HT-29 (cell line): ENCODE measurements at places on chromosomes 5 and 9. TPM values are rescaled to one million over a fixed set of nuclear protein-coding genes. Genes with fewer than 3 reads are reported as not detected.

DNA sequence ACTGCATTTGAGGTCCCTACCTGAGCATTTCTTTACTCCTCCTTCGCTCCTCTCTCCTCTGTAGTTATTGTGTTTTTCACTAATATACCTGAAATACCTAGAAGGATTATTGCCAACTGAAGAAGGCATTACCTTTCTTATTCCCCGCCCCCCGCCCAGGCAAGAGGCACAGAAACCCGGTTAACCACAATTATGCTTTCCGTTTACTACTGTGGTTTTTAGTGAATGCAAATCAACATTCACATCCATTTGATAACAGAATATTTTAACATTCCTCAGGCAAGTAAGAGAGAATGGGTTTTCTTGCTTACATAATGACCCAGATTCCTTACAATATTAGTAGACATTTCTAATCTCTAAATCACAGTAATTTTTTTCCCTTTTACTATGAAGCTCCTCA lies 136.9 kb downstream of the PCSK5 start:
- DNase-seq, result no peak

DNA sequence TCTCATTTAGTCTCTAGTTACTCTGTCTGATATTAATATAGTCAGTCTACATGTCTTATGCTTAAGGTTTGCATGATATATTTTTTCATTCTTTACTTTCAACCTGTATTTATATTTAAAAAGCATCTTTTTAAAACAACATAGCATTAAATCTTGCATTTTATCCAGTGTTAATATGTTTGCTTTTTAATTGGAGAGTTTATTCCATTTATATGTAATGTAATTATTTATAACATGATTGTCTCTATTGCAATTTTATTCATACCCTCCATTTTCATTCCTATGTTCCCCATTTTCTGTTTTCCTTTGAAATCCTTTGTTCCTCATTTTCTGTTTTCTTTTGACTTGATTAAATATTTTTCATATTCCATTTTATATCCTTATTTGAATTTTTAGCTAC lies 13.3 kb downstream of the PCDHB15 start:
- no peak for DNase-seq

DNA sequence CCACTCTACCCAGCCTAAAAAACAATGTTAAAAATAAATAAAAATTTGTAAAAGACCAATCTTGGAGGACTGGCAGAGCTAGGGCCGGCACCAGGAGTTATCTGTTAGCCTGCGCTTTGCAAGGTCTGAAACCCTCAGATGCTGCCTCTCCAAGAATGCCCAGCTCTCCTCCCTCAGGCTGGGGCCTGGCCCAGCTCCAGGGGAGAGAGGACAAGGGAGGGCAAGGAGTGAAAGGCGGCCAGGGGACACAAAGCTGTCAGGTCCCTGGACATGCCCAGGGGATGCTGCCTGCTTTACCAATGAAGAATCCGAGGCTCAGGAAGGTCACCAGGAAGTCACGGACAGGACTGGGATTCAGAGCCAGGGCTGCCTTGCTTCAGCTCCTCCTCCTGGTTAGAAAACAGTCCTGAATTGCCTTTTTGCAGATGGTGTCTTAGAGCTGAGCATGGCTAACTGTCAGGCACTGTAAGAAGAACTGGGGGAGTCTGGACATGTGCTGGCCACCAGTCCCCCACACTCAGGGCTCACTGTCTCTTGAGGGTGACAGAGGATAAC lies 5.5 kb upstream of the N4BP3 start:
- peak; percentile 17 for DNase-seq

DNA sequence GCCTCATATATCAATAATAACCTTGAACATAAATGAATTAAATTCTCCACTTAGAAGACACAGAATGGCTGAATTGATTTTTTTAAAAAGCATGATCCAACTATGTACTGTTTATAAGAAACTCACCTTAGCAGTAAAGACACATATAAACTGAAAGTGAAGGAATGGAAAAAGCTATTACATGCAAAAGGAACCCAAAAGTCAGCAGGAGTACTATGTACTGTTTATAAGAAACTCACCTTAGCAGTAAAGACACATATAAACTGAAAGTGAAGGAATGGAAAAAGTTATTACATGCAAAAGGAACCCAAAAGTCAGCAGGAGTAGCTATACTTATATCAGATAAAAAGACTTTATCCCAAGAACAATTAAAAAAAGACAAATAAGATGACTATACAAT lies 204.8 kb downstream of the TMEM161B start:
- no peak for DNase-seq

GRCh38 chr5:173329491-173330337 lies 1.5 kb upstream of the STC2 start:
- no peak for DNase-seq

GRCh38 chr9:35140093-35140492 lies 21.7 kb upstream of the UNC13B start:
- no peak for DNase-seq

GRCh38 chr9:98449871-98450270 lies 194.4 kb upstream of the TBC1D2 start:
- no peak for DNase-seq

GRCh38 chr5:136811551-136811950 lies 446.2 kb upstream of the TRPC7 start:
- no peak for DNase-seq

DNA sequence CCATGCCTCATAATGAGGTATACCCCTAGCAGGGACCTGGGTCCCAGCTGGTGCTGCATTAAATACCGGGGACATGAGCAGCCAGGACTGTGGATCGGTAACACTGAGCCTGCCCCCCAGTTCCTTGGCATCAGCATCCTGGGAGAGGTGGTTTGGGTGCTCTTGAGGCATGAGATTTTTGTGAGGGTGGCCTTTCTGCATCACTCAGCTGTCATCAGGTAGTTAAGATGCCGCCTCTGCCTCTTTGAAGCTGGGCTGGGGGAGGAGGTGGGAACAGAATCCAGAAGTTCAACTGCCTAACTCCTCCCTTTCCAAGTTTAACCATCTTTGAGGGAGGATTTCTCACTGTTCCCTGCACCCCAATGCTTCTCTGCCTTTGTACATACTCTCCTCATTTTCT lies 112.7 kb downstream of the PDZD2 start:
- DNase-seq, result no peak

DNA sequence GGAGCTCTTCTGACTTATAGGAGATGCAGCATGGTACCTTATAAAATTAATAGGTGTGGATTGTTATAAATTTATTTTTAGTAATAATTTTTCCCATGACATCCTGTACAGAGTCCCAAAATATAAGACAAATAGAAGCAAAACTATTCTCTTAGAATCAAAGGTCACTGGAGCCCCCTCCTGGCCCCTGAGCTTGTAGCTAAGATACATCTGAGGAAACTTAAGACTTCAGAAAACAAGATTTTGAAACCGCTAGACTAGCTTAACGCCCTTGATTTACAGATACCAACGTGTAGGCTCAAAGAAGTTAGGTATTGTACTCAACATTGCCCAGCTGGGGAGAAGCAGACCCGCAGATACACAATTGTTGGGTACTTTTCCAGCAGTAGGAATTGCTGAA lies 45.7 kb upstream of the KCNN2 start:
- DNase-seq, result no peak

DNA sequence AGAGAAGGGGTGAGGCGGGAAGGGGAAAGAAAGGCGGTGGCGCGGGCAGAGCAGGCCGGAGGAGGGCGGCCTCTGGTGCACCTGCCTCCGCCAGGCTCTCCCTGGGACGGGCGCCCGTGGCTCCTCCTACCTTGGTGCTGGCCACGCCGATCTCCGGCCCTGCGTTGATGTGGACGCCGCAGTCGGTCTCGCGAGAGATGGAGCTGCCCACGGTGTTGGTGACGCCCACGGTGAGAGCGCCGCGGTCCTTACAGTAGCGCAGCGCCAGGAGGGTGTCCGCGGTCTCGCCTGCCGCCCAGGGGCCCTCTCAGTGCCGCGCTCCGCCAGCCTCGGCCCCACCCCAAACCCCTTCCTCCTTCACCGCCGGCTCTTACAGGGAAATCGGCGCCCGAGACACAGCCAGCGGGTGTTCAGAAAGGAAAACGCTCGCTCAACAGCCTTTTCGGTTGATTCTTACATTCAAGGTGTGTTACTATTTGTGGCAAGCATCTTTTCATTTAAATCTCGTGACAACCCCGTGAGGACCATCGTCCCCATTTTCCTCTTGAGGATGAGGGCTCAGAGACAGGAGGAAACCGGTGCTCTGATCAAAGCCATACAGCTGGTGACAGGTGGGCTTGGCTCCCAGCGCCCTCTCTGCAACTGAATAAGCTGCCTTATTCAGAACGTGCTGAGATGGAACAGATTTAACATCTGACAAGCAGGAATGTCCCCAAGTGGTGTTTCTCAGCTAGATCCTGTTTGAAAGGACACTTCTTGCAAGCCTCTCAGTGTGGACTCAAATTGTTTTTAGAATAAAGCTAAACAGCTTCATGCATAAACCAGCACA lies 22.0 kb upstream of the MAPK9 start:
- DNase-seq, result peak; percentile 89

NAA35 gene
- 16.6 and 18.7 TPM in 2 replicates for total RNA-seq

MCC gene
- not detected in 2 replicates for total RNA-seq

TMEM232 gene
- total RNA-seq, result 0.10 and 0.94 TPM in 2 replicates

TRIM14 gene
- 31.2 and 34.2 TPM in 2 replicates for total RNA-seq
